ENCODE measurements at places on chromosomes 2 and 18.

DNA sequence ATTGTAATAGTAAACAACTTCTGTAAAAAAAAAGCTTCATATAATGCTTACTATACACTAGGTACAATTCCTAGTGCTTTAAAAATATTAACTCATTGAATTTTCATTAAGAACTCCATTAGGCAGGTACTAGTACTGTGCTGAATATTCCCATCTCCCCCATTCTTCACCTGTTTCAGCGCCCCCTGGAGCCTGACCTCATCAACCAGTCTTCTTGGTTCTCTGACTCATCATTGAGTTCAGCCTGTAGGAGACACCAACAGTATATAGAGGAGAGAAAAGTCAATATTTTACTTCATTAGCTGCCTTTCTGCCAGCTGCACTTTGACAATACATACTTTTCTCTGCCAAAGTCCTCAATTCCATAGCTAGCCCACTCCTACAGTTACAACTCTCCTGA lies 1009.9 kb upstream of the KLHL29 start:
- DNase-seq: no peak

DNA sequence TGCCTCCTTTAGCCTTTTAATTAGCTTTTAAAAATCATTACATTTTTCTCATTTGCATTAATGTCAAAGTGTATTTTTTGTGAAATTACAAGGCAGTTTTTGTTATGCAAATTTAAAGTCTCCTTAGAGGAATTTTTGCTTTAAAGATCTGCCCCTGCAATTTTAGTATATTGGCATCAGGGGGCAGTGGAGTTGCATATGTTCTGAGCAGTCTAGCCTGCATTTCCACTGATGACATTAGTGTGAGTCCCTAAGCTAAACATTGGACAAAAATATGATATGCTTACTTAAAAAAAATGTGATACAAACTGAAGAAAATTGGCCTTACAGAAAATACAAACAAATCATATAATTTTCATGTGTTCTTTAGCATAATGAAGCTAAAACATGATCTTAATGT lies 426.5 kb downstream of the SLC4A3 start:
- DNase-seq: no peak

DNA sequence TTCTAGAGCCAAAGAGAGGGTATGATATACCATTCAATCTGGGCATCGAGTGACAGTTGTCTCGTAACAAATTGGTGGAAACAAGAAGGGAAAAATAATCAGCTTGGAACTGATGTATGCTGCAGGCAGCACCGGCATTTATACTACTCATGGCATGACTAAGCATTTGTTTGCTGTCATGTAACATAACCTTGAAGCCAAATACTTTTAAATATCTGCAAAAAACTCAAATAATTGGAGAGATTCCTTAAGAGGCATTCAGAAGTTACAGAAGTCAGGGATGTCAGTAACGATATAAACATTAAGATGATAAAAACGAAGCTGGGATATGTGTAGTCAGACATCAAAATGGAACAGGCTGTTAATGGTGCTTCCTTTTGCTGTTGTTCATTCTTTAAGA lies 157.3 kb upstream of the MMADHC start:
- no peak for DNase-seq

- DNase-seq: no peak
These were observed 182.7 kb downstream of the ANAPC1 start for GRCh38 chr2:111701266-111701665.

- no peak for DNase-seq
These were observed 1.7 kb upstream of the SLC3A1 start for GRCh38 chr2:44273596-44273995.

- DNase-seq: no peak
These were observed 8.6 kb downstream of the POLI start for GRCh38 chr18:54277899-54278298.

DNA sequence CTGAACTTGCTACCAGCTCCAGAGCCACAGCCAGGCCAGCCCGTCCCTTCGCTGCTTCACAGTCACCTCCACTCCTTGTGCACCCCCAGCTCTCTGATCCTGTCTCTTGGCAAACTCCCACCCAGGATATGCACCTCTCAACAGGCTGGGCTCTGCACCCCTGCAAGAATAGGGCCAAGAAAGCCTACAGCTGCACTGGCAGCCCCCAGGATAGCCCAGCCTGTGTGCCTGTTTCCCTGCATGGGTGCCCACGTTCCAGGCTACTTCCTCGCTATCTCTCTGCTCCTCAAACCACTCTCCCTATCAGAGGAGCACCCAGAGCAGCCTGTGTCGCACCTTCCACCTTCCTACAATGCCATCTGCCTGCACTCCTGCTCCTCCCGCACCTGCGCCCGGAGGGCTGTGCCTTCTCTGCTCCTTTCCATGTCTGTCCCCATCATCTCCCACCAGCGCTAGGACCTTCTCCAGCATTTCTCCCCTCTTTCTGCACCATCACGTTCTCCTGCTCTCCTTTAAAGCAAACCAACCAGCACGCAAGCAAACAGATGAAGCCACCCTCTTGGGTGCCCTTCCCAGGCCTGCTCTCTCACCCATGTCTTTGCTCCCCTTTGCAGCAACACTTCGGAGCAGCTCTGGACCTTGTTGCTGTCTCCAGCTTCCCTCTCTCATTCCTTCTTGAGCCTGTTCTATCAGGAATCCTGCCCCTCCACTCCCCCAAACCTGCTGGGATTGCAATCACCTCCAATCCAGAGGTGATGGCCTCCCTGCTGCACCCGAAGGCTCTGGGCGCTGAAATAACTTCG lies 313.2 kb upstream of the HS6ST1 start:
- no peak for DNase-seq

DNA sequence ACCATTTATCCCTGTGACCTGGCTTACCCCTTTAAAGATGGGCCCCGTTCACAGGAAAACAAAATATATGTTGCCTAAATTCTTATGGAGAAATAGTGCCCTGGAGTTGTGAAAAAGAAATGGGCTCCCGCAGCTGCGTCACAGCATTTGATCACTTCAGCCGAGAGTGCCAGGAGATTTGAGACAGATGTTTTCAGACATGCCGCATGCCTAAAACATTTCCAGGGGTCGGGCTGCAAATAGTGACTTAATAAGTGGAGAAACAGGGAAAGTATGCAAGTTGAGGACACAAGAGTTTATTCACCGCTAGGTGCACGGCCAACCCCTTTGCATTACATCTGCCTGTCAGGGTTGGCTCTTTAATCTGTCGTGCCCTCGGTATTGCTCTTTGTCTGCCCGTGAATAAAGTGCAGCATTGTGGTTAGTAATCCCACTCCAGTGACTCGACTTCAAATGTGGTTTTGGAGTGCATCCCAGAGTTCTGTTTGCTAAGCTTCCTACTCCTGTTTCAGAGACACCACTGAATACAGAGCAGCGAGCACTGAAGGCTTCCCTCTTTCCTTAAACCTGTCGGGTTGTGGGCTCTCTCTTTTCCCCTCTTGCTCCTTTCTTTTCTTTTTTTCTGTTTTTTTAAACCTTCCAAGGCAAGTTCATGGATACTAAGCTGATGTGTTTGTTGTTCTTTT lies 187.5 kb downstream of the LTBP1 start:
- no peak for DNase-seq

- DNase-seq: no peak
These were observed 108.9 kb downstream of the INHBB start for GRCh38 chr2:120454654-120455385.

GRCh38 chr2:180599804-180600203 lies 380.6 kb upstream of the UBE2E3 start:
- DNase-seq: no peak

- no peak for DNase-seq
These were observed 71.0 kb downstream of the PDE1A start for GRCh38 chr2:182355815-182356214.

GRCh38 chr2:195659982-195660890 lies 3.2 kb downstream of the SLC39A10 start:
- no peak for DNase-seq
